ENCODE measurements at places on chromosomes 7 and 10. TPM values are rescaled to one million over a fixed set of nuclear protein-coding genes. Genes with fewer than 3 reads are reported as not detected.

GRCh38 chr7:134752006-134752760 is 27.3 kb upstream of the CALD1 start:
- DNase-seq, result peak; percentile 63

DNA sequence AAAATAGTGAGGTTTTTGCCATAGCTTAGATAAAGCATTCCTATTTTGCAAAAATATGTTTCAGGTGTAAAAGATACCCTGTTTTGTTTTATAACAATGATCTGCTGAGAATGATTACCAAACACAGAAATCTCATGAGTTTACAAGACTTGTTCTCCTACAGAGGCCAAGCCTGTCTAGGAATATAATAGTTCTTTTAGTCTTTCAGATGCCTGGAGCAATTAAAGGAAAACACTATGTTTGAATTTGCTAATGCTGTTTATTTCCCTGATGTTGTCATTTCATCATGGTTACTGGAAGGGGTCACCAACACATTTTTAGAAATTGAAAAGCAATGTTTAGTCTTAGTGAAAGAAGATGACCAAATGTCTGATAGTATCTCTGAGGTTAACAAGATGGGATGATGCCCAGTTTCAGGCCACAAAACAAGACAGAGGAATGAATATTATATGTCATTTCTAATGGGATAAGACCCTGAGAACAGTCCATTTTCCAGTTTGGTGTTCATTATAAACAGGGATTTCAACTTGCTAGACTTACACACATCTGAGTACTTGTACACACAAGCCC is 559.9 kb downstream of the INHBA start:
- no peak for DNase-seq

GRCh38 chr7:134941185-134941900 is 45.0 kb upstream of the AGBL3 start:
- DNase-seq, result peak; percentile 69

DNA sequence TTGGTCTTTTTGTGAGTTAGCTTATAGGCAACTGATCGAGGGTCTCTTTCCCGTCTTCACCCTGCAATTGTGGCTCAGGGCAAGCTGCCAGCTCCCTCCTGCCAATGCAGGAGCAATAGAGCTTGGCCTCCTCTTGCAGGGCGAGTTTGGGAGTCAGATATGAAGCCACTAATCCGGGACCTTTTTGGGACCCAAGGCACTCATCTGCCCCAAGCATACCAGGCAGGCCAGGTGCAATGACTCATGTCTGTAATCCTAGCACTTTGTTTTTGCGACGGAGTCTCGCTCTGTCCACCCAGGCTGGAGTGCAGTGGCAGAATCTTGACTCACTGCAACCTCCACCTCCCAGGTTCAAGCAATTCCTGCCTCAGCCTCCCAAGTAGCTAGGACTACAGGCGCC is 21.1 kb downstream of the LIMK1 start:
- DNase-seq, result no peak

GIMAP5 gene
- total RNA-seq, result 1.2 TPM
